ENCODE measurements at places on chromosomes 2 and 18. TPM values are rescaled to one million over a fixed set of nuclear protein-coding genes. Genes with fewer than 3 reads are reported as not detected.

RGPD4 gene
- not detected for total RNA-seq

LRRTM1 gene
- 0.27 TPM for total RNA-seq

DPYSL5 gene
- 0.35 TPM for total RNA-seq

LYPD1 gene
- total RNA-seq: not detected

RAMP1 gene
- total RNA-seq: 27.2 TPM

PHOSPHO2 gene
- 7.0 TPM for total RNA-seq

KCNK3 gene
- total RNA-seq: 1.2 TPM

FSIP2 gene
- 4.4 TPM for total RNA-seq

GRCh38 chr2:75564026-75564688 is 3.4 kb upstream of the EVA1A start:
- DNase-seq: no peak

DNA sequence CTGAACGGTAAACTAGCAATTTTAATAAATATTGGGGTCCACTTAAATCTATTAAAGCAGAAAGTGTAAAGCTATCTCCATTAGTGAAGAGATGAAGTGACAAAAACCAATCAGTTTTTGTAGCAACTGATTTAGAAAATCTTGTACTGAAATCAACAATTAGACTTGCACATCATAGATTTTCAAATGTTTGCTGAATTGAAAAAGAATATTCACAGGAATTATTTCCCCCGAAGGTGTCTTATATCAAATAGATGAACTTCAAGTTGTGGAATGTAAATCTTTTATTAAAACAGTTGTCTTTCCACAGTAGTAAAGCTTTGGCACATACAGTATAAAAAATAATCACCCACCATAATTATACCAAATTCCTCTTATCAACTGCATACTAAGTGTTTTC is 48.7 kb downstream of the ATIC start:
- DNase-seq: no peak

GRCh38 chr2:107111623-107112022 is 225.7 kb upstream of the ST6GAL2 start:
- no peak for DNase-seq

GRCh38 chr2:119716284-119716672 is 37.3 kb downstream of the TMEM177 start:
- no peak for DNase-seq

DNA sequence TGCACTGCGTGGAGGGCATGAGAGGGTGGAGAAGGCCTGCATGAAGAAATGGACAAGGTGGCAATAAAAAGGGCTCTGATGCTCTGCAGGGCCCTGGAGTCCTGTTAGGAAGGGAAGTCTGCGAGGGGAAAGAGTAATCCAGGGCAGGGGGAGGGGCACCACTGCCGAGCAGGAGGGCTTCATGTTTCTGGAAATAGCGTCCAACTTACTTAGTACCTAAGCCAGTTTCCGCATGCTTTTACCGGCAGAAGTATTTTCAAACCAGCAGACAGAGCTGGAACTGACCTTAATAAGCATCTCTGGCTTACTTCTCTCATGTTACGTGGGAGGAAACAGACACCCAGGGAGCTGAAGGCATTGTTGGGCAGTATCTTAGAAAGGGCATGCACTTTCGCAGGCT is 156.7 kb downstream of the GALNT14 start:
- DNase-seq: no peak

GRCh38 chr18:31683106-31683505 is 1.3 kb downstream of the B4GALT6 start:
- no peak for DNase-seq

GRCh38 chr2:44983836-44984604 is 25.2 kb downstream of the SIX2 start:
- no peak for DNase-seq

DNA sequence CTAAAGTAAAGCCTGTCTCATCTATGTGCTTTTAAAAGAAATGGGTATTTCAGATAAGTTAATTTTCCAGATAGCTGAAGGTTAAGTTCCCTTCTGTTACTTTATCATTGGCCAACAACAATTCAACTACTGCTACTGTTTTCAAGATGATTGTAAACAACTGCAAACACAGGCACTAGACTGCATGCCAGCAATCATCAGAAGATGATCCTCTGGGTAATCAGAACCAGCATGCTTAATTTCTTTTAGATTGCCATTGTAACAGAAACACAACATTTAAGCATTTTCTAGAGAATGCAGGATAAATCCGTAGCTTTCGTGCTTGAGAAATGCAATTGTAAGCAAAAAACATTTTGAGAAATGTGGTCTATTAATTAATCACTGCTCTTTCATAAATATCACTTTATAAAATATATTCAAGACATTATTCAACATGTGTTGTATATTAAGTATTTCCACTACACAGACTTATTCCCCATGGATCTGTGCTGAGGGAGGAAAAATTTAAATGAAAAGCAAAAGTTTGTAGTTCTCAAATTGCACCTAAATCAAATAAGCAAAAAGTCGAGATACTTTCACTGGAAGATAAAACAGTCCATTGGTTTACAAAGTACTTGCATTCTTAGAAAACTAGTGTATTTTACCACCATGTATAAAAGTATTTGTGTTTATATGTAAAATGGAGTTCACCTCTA is 133.7 kb downstream of the ATL2 start:
- no peak for DNase-seq

- no peak for DNase-seq
Observed at GRCh38 chr18:57846258-57846657, 43.1 kb upstream of the ATP8B1 start.

- no peak for DNase-seq
Observed at GRCh38 chr2:20533993-20534622, 87.2 kb downstream of the RHOB start.

DNA sequence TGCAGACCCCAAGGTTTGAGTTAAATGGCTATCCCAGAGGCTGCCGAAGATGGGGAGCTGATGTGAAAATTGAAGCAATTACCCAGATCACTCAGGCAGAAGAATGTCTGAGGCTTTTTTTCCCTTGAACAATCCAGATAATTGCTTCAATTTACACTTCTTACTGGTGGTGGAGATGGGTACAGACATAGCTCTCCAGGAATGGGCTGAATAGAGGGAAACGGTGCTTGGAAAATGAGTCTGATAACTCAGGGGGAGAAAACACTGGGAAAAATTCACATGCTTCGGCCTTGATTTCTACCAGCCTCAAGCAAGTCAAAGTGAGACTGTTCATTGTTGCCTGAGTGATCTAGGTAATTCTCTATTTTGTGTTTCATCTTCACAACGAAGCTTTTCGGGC is 9.5 kb upstream of the KIF5C start:
- no peak for DNase-seq

- no peak for DNase-seq
Observed at GRCh38 chr2:39604866-39605265, 60.9 kb upstream of the TMEM178A start.

- no peak for DNase-seq
Observed at GRCh38 chr2:40488927-40489677, 37.2 kb upstream of the SLC8A1 start.

GRCh38 chr2:134327367-134327766 is 73.5 kb downstream of the MGAT5 start:
- no peak for DNase-seq

GRCh38 chr18:49072524-49072934 is 121.8 kb upstream of the SMAD7 start:
- DNase-seq: peak; percentile 30

GRCh38 chr18:80247393-80247841 is at the start of gene PARD6G:
Gene PARD6G (minus strand): TSS chr18:80247514. CDS start chr18:80247348, 166 bp downstream.
- DNase-seq: peak; percentile 84

DNA sequence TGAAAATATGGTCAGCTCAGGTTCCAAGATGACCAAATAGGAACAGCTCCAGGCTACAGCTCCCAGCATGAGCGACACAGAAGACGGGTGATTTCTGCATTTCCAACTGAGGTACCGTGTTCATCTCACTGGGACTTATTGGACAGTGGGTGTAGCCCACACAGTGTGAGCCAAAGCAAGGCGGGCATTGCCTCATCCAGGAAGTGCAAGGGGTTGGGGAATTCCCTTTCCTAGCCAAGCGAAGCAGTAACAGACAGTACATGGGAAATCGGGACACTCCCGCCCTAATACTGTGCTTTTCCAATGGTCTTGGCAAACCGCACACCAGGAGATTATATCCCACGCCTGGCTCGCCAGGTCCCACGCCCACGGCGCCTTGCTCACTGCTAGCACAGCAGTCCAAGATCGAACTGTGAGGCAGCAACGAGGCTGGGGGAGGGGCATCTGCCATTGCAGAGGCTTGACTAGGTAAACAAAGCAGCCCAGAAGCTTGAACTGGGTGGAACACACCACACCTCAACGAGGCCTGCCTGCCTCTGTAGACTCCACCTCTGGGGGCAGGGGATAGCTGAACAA is 57.5 kb downstream of the WDPCP start:
- no peak for DNase-seq

DNA sequence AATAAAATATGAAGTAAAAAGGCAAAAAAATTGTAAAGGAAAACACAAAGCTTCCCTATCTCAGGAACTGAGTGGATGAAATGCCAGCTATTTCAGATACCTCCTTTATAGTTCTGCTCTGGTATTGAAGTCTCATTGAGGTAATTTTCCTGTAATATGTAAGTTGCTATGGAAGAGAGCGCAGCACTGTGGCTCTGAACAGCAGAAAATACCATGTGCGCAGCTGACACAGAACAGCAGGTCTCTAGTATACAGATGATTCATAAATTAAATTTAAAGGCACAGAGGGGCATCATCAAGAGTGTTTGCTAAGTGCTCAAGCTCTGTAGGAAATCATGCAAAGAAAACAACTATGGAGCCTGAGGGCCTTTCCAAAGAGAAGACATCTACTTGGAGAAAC is 315.3 kb upstream of the CDH7 start:
- no peak for DNase-seq

- DNase-seq: no peak
Observed at GRCh38 chr2:226467221-226467620, 332.4 kb downstream of the IRS1 start.

- DNase-seq: no peak
Observed at GRCh38 chr2:11967946-11968465, 221.6 kb downstream of the LPIN1 start.

DNA sequence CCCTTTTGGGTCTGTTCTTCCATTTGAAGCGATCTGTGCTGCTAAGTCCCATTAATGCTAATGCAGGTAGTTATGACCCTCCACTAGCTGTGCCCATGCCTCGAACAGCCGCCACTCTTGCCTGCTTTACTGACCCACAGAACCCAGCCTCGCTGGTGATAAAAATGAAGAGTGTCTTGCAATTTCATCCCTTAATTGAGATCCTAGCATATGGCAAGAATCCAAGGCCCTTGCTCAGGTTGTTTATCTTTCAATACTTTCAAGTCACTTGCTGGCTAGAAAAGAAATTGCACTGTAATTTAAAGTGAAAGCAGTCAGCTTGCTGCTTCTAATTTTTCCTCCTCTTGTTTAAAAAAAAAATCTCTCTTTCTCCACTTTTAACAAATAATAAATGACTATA is 73.6 kb downstream of the ZNF521 start:
- DNase-seq: no peak

- DNase-seq: no peak
Observed at GRCh38 chr2:78407960-78408794, 617.3 kb upstream of the REG3G start.

DNA sequence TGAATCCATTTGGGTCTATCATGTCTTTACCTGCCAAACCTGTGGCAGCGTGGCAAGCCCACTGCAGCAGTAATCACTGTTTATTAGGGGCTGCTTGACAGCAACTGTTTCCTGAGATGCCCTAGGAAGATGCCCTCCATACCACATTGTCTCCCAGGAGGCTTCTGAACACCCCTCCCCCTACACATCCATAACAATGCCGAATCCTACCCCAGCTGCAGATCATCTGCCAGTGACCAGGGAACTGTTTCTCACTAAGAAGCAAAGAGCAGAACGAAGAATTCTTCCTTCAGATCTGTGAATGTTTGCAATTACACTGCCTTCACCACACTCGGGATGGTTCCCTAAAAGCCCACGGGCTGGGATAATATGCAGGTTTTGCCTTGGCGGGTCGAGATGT is 127.8 kb downstream of the VIT start:
- no peak for DNase-seq

DNA sequence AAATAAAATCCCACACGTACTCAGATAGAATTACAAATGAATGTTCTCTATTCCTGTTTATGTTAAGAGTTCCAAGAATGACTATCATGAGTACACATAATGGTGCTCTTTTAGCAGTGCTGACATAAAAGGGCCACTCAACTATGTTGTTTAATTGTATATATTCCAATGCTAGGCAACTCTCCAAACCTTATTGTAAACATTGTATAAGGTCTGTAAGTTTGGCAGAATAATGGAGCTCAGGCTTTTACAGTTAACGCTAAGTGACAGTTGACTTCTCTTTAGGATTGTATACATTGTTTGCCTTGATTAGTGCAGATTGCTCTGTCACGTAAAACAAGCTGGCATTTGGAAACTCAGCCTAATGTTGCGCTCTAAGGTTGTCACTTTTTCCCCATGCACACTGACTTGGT is 20.8 kb downstream of the RBMS1 start:
- no peak for DNase-seq

GRCh38 chr2:165539985-165540384 is 70.5 kb downstream of the CSRNP3 start:
- DNase-seq: no peak

DNA sequence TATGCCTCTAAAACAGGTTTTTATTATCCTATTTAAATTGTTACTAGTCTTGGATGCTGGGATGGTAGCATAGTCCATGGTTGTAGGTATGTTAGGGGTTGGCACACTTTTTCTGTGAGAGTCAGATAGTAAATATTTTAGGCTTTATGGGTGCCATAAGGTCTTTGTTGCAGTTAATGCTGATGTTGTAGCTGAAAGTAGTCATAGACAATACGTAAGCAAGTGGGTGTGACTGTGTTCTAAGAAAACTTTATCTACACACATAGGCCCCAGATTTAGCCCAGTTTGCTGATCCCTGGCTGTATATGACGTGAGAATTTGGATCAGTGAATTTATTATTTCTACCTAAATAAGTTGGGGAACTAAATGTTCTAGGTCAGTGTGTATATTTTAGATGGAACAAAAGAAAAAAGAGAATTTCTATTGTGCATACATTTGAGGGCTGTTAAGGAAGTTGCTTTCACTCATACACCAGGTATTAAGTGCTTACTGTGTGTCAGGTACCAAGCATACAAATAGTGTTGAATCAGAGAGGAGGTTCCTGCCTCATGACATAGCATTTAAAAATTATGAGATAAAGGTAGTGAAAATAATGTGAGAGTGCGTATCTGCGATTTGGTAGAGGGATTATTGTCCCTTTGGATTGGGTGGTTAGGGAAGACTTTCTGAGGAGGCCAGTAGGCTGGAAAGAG is 39.4 kb downstream of the AGFG1 start:
- no peak for DNase-seq

- DNase-seq: no peak
Observed at GRCh38 chr2:212694398-212694797, 155.8 kb upstream of the ERBB4 start.

DNA sequence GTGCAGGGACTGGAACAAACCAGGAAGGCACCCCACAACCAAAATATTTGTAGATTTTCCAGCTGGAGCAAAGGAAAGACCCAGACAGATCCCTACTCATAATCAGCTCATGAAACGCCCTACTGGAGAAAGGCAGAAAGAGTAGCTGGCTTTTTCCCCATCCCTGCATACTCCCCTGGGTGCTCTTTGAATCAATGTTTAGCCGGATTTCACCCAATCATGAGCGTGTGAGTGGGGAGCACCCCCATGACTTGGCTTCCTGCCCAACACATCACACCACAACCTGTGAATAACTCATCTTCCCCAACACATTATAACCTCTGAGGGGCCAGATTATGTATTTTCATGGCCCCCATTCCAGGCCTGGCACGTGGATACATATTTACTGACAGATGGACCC is 35.1 kb upstream of the SLC14A1 start:
- DNase-seq: no peak

Measured in colonic mucosa (tissue), 4 donors.